ENCODE measurements at places on chromosomes 1 and 21.

- no peak for DNase-seq
These were observed 199.7 kb downstream of the GRIK3 start for GRCh38 chr1:36834586-36834985.

- no peak for DNase-seq
These were observed 57.4 kb downstream of the ARID4B start for GRCh38 chr1:235270625-235271024.

- DNase-seq = no peak
These were observed 70.0 kb upstream of the PTGS2 start for GRCh38 chr1:186750257-186750656.

- no peak for DNase-seq
These were observed 58.5 kb downstream of the PKN2 start for GRCh38 chr1:88742531-88742930.

DNA sequence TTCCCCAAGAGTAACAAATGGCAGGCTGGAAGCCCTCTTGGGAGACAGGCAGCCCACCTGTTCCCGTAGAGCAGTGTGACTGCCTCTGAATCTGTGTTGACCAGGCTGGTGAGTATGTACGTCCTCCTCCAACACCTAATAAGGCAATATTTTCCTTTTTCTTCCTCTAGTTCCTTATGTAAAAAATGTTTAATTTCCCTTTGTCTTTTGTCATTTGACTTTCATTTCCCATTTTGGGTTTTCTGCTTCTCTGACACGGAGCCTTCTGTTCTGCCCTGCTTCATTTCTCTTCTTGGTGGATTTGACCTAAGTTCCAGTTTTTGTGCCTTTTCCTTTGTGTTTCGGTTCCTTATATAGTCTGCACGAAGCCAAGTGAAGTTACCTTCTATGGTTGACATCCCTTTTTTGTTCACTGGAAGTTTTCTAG, 65.8 kb upstream of the ATF3 start:
- DNase-seq = no peak

GRCh38 chr1:190104961-190105360, 372.7 kb downstream of the BRINP3 start:
- no peak for DNase-seq

DNA sequence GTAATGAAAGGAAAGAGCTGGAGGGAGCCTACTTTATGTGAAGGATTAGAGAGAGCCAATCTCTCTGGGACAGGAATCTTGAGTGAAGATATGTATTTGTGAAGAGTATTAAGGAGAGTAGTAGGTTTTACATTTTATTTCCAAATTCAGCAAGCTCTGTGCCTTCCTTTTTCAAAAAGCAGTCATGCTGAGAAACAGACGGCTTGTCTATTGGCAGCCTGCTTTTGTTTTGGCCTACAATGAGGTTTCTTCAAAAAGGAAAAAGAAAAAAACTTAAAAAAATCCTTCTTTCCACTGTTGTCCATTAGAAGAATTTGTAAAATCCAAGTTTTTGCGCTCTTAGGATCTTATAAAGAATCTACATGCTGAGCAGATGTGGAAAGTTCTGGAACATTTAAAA, 103.6 kb upstream of the PTGFR start:
- no peak for DNase-seq

DNA sequence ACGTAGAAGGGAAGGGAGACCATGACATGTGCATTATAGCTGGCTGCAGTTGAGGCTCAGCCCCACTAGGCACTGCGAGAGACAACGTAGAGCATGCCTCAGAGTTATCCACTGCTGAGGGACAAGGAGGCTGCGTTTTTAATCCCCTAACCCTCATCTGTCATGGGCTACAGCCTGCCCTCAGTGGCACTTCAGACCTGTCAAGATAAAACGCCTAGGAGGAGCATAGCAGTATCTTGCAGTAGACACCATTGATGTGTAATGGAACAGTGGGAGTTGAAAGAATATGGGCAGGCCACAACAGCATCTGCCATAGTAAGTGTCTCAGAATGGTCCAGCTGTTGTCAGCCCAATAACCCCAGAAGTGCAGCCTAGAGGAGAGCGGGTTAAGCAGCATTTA, 307.0 kb upstream of the PTBP2 start:
- no peak for DNase-seq

- DNase-seq = no peak
These were observed 18.1 kb downstream of the NAV1 start for GRCh38 chr1:201556841-201557571.

DNA sequence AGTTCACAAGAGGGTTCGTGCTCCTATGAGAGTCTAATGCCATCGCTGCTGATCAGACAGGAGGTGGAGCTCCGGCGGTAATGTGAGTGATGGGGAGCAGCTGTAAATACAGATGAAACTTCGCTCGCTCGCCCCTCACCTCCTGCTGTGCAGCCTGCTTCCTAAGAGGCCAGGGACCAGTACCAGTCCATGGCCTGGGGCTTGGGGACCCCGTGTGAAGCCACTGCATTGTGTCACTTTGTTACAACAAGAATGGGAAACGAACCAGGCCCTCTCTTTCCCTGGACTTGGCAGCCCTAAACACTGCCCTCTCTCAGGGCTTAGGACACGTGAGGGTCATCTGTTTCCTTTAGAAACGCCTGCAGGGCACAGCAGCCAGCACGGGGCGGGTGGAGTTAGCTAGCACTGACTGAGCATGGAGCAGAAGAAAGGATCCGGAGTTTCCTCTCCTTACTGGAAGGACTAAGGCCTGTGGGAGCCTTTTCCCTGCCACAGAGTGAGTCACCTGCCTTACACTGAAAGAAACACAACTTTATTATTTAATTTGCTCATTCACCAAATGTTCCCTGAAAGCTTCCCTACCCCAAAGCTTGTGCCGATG, 185.2 kb upstream of the TMEM51 start:
- no peak for DNase-seq

Measured in KBM-7 (cell line).